ENCODE measurements at places on chromosomes 7 and 10.

DNA sequence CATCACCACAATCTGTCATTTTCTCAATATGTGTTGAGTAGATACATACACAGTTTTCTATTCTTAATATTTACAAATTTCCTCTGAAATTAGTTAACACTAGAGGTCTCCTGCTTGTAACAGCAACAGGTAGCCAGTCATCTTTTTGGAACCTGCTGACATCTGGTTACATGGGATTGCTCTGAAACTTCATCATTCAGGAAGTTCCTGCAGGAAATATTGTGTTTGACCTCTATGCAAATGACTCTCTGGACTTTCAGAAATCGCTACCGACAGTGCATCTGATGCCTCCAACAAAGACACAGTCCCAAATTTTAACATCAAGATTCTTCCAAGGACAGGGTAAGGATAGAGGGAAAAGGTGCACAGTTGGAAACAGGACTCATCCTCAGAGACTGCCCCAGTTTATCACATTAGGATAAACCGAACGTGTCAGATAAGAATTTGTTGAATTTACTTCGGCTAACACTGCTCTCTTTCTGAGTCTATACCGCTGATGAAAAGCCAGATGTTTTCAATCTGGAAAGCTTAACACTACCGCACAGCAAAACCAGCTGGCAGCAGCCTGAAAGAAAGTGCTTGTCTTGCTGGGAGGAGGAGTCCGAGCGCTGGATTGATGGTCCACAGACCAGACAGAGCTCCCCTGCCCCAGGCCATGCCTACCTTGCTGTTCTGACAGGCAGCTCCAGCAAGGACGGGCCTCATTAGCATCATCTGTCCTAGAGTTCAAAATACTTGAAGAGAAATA, 633.4 kb downstream of the PARD3 start:
- DNase-seq = no peak

GRCh38 chr10:15211464-15211979, 43.0 kb upstream of the NMT2 start:
- peak; percentile 95 for DNase-seq

DNA sequence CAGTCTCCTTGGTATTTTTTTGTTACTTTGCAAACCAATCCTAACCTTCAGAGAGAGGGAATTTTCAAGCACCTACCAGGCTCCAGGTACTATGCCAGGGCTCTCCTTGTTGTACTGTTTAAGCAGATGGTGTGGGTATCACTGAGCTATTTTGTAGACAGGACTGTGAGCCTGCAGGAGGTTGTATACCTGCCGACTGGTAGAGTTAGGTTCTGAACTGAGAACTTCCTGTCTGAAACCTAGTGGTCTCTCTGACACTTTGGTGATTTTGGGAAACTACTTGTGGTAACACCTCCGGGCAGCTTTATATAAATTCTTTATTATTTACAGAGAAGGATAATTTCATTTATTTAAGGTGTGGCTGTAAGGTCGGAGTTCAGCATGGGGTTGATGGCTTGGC, 4.6 kb downstream of the ZNF853 start:
- DNase-seq = no peak

DNA sequence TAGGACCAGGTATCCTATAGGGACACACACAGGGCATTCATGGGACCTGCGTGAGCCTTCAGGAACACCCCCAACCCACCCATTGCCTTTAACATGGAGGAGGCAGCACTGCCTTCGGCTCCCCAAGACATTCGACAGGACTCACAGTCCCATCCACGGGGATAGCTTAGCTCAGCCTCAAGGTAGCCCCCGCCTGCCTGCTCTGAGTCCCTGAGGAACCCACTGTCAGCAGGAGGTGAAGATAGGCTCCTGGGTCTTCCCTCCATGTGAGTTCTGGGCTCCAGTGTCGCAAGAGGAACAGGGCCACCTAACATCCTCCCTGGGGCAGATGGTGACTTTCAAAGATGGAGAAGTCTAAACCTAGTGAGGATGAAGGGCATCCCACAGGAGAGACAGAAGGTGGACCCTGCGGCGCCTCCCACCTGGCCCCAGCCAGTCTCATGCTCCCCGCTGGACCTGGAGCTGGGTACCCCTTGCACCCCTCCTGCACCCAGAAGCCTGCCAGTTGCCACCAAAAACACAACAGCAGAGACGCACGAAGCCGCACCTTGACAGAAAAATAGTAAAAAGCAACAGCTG, 4.9 kb upstream of the ADIRF start:
- no peak for DNase-seq

All from ELR (cell line).